ENCODE measurements at places on chromosomes 4 and X.

- no peaks in the 10 kb centered on the region for H3K27me3 ChIP-seq
- no peak overlapping the region for H3K27ac ChIP-seq
- no peak for DNase-seq
- no peaks in the 10 kb centered on the region for H3K36me3 ChIP-seq
- no peaks in the 10 kb centered on the region for H3K4me1 ChIP-seq
Measured at GRCh38 chr4:66794390-66795034, 750.8 kb downstream of the CENPC start.

DNA sequence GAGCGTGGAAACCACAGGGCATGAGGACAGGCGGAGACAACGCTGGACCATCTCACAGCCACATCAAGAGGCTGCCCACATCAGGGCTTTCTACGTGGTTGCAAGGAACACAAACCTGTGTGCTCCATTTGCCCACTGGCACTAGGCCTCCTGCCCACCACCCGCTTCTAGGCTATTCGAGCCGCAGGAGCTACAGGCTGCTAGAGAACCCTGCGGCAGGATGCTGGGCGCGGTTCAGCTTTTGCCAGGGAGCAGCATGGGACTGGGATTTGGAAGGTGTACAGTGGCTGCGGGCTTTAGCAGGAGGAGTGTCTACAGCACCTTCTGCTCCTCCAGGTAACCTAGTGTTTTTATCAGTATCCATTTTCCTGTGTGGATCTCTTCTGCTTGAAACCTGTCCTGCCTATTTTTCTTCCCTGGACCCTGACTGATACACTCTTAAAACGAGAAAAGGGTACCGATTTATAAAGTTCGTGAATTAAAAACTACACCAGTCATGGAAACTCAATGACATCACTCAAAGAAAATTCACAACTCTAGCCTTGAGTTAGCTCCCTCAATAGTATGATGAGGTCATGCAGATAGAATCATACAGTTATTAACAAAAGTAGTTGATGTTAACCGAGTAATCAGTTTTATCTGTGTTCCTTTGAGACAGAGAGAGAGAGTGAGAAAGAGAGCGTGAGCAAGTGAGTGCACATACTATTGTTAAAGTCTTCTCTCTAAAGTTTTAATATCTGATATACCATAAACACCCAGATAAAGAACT lies 12.8 kb downstream of the NOP14 start:
- H3K4me1 ChIP-seq = peaks cover 7% of the 10 kb centered on the region
- H3K4me3 ChIP-seq = no peak overlapping the region
- H3K27ac ChIP-seq = no peak overlapping the region
- peaks cover 100% of the 10 kb centered on the region for H3K36me3 ChIP-seq
- DNase-seq = no peak
- no peaks in the 10 kb centered on the region for H3K27me3 ChIP-seq

DNA sequence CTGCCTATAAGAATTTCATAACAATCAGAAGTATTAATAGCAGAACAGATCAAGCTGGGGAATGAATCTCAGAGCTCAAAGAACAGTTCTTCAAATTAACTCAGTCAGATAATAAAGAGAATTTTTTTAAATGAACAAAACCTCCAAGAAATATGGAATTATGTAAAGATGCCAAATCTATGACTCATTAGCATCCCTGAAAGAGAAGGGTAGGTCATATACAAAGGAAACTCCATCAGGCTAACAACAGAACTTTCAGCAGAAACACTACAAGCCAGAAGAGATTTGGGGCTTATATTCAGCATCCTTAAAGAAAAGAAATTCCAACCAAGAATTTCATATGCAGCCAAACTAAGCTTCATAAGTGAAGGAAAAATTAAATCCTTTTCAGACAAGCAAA lies 28.6 kb downstream of the CBR4 start:
- peaks cover 76% of the 10 kb centered on the region for H3K36me3 ChIP-seq
- H3K4me3 ChIP-seq = no peak overlapping the region
- no peaks in the 10 kb centered on the region for H3K4me1 ChIP-seq

DNA sequence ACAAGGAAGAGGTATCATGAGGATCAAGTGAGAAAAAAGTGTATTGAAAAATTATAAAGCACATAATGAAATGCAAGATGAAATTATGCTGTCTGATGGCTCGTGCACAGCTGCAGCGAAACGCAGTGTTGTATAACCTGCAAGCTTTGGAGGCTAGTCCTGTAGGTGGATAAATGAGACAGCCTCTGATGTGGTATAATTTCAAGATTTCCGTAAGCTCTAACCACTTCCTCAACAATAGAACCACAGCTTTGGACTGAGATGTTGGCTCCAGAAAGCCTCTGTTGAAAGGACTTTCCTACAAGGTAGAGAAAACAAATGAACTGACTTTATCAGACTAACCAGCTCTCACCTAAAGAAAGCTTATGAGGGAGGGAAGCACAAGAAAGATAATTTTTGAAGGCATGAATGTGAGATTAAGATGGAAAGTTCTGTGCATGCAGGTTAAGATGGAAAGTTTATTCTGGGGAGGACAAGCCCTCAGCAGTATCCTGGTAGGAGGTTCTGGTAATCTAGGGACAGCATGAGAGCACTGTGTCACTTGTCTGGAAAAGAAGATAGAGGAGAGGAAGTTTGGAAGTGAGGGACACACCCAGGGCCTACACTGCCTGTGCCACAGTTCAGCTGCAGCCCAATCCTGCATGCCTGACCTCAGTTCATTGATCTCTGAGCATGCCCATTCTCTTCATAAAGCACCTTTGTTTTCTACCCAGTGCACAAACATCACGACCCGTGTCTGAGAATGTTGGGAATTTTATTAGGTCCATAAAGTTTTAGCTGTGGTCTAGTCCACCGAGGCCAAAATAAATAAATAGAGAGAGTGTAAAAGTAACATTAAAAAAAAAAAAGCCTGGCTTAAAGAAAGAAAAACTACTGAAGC lies 161.5 kb upstream of the SFRP2 start:
- no peaks in the 10 kb centered on the region for H3K27me3 ChIP-seq
- H3K36me3 ChIP-seq = no peaks in the 10 kb centered on the region
- H3K4me1 ChIP-seq = no peaks in the 10 kb centered on the region
- no peak for DNase-seq

DNA sequence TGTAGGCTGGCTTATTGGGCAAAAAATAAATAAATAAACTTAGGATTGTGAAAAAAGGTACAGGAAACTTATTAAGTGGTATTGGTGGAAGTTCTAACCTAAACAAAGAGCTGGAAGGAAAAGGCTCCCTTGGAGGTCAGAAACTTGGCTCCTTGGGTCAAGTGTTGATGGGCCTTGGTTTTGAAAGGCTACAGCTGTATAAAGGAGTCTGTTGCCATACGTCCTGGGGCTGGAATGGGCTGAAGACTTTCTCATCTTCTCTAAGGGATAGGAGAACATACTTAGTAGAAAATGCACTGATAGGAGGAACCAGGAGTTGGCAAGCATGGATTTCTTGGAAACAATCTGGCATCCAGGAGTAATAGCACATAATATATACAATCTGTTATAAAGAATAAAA lies 56.6 kb downstream of the PDLIM5 start:
- H3K27ac ChIP-seq = peak overlapping the region; percentile 57
- peaks cover 26% of the 10 kb centered on the region for H3K4me1 ChIP-seq
- H3K4me3 ChIP-seq = no peak overlapping the region
- H3K36me3 ChIP-seq = no peaks in the 10 kb centered on the region
- no peak for DNase-seq
- no peaks in the 10 kb centered on the region for H3K27me3 ChIP-seq

DNA sequence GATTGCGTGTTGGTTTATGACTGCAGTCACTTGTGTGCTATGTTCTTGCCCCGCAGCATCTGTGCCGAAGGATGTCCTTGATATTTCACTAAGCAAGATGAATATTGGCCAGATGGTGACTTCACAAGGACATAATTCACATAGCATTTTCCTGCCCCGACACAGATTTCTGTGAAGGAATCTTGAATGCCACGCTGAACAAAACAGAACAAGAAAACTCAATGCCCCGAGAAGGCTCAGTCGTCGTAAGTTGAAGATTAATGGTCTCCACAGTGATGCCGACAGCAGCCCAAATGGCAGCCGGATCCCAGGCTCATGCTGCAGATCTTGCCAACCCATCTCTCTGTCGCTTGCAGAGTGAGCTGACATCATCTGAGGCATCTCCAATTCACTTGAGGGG lies 145.9 kb downstream of the CPEB2 start:
- H3K36me3 ChIP-seq = no peaks in the 10 kb centered on the region
- no peak overlapping the region for H3K27ac ChIP-seq
- H3K4me3 ChIP-seq = no peak overlapping the region
- DNase-seq = no peak
- H3K27me3 ChIP-seq = no peaks in the 10 kb centered on the region

DNA sequence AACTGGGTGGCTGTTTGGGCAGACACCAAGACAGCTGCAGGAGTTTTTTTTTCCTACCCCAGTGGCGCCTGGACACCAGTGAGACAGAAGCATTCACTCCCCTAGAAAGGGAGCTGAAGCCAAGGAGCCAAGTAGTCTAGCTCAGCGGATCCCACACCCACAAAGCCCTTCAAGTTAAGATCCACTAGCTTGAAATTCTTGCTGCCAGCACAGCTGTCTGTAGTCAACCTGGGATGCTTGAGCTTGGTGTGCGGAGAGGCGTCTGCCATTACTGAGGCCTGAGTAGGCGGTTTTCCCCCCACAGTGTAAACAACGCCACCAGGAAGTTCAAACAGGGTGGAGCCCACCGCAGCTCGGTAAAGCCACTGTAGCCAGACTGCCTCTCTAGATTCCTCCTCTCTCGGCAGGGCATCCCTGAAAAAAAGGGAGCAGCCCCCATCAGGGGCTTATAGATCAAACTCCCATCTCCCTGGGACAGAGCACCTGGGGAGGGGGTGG lies 171.4 kb downstream of the ARHGEF9 start:
- H3K4me1 ChIP-seq = no peaks in the 10 kb centered on the region
- H3K27me3 ChIP-seq = no peaks in the 10 kb centered on the region
- no peaks in the 10 kb centered on the region for H3K36me3 ChIP-seq

DNA sequence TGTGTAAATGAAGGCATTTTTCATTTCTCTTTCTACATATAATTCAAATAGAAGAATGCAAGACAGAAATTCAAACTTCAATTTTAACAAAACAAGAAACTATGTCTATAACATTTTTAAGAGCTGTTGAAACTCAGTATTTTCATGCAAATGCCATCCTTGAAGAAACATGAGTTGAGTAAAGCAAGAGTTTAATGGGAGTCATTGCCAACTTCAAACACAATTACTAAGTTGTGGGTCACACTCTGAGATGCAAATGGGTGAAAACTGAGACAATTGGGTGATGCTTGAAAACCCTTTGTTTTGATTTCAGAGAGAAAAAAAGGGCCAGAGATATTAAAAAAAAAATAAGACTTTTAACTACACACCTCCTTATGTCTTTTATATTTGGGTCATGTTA lies 865.9 kb downstream of the FAT4 start:
- no peak for DNase-seq
- H3K4me1 ChIP-seq = no peaks in the 10 kb centered on the region

GRCh38 chr4:169250796-169251195 lies 20.0 kb downstream of the SH3RF1 start:
- peak overlapping the region; percentile 27 for H3K27ac ChIP-seq
- no peaks in the 10 kb centered on the region for H3K36me3 ChIP-seq
- peaks cover 42% of the 10 kb centered on the region for H3K4me1 ChIP-seq
- no peak overlapping the region for H3K4me3 ChIP-seq

- H3K4me1 ChIP-seq = peaks cover 13% of the 10 kb centered on the region
- no peaks in the 10 kb centered on the region for H3K36me3 ChIP-seq
- no peak overlapping the region for H3K4me3 ChIP-seq
- no peak for DNase-seq
Measured at GRCh38 chr4:7121174-7121573, 53.3 kb upstream of the GRPEL1 start.

Data from suprapubic skin (tissue), 4 donors.